GM04503 (cell line): ENCODE measurements at places on chromosomes 4 and X.

- DNase-seq, result no peak
These were observed 1.8 kb downstream of the CASP3 start for GRCh38 chr4:184647266-184648053.

DNA sequence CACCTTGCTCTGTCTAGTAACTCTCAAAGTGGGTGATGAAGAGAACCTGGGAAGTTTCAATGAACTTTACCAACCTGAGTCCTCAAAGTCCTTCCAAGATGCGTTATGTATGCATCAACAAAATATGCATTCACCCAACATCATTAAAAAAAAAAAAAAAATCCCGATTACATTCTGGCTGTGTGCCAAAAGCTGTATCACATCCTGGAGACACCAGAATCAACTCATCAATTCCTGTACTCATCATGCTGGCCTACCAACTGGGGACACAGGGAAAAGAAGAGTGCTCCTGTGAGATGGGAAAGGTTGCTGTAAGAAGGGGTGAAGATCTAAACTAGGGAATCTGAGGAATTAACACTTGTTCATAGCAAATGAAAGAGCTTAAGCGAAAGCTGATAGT is 16.5 kb downstream of the UNC5C start:
- no peak for DNase-seq

DNA sequence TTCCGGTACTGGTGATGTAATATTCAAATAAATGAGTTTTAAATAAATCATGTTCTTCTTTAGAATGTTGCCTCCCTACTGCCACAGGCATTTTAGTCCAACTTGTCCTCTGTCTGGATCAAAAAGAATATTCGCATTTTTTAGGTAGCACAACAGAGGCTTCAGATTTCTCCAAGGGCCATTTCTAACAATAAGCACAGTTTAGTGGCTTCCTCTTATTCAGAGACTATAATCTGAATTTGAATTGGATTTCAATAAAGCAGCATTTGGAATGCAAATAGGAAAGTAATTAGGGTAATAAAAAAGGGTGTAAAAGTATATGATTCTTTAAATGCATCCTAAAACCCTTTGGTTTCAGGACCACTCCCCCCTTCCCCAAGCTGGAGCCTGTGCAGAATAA is 167.9 kb upstream of the GLRA2 start:
- DNase-seq, result no peak

DNA sequence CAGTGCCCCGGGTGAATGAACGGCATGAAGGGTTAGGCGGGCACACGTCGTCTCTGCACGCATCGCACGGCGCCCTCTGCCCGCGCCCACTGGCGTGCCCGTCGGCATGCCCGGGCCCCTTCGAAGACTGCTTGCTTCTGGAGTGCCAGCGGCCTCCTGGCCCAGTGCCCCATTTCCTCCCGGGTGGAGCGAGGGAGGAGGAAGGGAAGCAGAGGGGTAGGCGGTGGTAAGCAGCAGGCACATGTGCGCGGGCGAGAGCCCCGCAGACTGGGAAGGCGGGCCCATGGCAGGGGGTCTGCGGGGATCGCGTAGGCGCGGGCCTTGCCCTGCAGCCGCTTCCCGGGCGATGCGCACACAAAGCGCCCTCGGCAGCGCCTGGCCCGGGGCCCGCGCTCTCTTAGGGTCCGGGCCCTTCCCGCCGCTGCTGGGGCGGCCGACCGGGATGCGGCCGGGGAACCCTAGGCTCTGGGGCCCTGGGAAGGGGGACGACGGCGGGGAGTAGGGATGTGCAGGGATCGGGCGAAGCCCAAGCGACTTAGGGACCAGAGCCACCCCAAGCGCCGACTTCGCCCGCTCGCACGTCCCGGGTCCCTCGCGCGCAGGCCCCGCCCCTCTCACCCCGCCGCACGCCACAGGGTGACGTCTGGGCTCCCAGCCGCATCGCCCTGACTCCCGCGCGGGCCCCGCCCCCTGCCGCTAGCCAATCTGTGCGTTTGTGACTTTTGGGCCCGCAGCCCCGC is 866 bp upstream of the EMD start:
- no peak for DNase-seq

GRCh38 chrX:33053001-33053400 is 158.3 kb downstream of the DMD start:
- DNase-seq, result no peak

GRCh38 chr4:148782284-148782683 is 340.1 kb upstream of the NR3C2 start:
- DNase-seq, result no peak

DNA sequence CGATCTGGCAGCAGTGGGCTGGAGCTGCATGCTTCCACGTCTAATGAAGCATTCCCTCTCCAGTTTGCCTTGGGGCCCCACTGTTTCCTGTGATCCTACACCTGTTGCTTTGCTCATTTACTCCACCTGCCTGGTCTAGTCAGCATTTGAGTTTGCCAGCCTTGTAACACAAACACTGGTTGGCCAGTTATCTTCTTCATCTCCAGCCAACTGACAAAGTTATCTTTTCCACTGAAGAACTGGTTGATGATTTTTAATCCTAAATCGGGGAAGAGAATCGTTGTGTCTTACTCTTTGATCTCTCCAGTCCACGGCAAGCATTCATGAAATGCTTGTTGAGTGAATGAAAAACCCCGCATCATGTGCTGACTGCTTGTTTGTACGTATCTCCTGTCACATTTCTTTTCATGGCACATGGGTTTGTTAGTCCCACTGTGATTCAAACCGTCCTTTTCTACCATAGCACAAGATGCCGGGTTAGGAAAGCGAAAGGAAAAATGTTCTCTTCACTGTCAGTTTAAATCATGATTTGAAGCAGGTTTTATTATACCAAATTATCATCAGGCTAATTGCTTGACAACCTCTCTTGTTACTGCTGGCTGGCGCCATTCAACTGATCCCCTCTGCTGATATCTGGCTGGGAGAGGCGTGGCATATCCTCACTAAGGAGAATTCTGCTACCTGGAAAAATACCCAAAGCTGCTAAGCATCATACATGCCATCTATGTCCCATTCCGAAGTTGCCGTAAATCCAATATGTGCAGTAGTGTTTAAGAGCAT is 144.8 kb downstream of the SHROOM3 start:
- DNase-seq, result no peak

GRCh38 chrX:13432414-13433297 is 112.8 kb upstream of the ATXN3L start:
- DNase-seq, result peak; percentile 98

GRCh38 chr4:107740381-107740780 is 20.3 kb upstream of the PAPSS1 start:
- no peak for DNase-seq

DNA sequence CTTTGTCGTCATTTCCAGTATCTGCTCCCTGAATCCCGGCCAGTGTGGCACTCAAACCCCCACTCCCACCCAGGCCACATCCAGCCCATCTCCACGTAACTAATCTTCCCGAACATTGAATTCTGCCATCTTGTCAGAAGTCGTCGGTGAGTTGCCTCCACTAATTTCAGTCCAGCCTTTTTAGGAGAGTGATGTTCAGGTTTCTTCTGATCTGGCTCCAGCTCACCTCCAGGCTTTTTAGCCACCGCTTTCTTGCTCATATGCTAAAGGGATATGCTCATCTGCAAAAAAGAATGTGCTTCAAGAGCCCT is 1.3 kb downstream of the TMEM165 start:
- DNase-seq, result no peak

GRCh38 chr4:173334891-173335752 is 964 bp upstream of the HMGB2 start:
- DNase-seq, result peak; percentile 44

DNA sequence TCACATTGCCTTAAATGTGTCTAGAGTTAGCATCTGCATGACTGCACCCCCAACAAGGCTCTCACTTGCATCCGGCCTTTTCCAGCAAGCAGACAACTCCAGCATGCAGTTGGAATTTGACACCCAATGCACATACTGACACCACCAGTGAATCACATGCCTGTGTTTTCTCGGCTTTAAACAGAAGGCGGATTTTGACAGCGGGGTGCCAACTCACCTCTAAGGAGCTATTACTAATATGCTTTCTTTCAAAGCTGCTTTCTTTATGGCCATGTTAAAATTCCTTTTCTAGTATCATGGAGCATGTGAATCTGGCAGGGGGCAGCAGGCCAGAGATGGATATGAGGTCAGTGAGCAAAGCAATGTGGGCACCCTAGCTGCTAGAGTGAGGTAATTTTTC is 78.0 kb upstream of the CLNK start:
- no peak for DNase-seq

DNA sequence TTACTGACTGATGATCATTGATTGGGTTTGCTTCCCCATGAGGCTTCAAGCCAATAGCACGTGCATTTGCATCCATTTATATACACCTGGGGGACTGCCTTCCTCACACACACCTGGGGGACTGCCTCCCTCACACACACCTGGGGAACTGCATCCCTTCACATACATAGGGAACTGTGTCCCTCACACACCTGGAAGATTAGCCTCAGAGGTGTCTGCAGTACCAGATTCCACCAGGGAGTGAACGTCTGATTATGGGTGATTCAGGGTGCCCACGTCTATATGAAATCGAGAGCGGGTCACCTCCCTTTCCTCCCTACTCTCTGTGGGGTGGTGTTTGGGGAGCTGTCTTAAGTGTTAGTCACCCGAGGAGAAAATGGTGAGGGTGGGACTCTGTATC is 16.9 kb downstream of the CD99 start:
- no peak for DNase-seq

DNA sequence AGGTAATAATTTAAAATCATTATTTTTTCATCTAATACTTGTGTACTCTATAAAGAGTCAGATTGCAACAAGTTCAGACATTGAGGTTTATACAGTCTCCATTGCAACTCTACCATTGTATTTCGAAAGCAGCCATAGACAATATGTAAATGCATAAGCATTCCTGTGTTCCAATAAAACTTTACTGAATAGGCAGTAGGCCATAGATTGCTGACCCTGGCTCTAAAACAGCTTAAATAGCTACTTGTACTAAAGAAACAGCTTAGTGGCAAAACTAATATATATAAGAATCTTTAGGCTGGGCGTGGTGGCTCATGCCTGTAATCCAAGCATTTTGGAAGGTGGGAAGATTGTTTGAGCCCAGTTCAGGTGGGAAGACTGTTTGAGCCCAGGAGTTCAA is 115.3 kb downstream of the PRSS12 start:
- no peak for DNase-seq

GRCh38 chrX:9612146-9612505 is 147.3 kb downstream of the TBL1X start:
- no peak for DNase-seq

GRCh38 chr4:6124386-6125102 is 75.8 kb downstream of the JAKMIP1 start:
- no peak for DNase-seq

DNA sequence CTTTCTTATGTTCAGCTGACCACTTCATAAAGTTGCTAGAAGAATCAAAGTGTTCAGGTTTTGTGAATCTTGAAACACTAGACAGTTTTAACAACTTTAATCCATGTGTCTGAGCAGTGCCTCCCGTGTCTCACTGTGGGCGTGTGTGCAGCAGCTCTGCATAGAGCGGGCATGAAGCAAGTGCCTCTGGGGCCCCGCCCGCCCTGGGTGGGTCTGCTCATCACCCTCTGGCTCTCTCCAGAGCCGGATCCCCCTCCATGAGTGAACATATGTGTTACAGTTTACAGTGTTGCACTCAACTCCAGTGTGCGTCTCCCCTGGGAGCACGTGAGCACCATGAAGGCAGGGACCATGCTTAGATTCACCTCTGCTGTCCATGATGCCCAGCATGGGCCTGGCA is 37.6 kb upstream of the CRMP1 start:
- no peak for DNase-seq

DNA sequence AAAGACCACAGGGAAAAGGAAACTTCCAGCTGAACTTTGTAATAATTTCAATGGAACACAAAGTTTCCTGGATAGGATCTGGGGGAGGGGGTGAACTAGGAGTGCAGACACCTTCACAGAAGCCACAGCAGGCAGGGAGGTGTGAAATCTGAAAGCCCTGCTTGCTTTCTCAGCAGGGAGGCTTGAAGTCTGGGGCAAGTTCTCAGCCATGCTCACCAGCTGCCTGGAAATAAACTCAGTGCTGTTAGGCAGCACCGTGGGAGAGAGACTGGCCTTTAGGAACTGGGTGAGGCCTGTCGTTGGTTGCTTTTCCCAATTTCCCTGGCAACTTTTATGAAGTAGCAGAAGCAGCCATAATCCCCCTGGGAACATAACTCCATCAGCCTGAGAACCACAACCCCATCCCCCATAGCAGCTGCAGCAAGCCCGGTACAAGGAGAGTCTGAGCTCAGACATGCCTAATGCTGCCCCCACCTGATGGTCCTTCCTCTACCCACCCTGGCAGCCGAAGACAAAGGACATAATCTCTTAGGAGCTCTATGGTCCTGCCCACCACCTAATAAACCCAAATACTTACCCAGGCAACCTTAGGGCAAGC is 39.2 kb upstream of the NMU start:
- no peak for DNase-seq

GRCh38 chrX:1778817-1779216 is 164.0 kb downstream of the ASMT start:
- DNase-seq, result no peak

DNA sequence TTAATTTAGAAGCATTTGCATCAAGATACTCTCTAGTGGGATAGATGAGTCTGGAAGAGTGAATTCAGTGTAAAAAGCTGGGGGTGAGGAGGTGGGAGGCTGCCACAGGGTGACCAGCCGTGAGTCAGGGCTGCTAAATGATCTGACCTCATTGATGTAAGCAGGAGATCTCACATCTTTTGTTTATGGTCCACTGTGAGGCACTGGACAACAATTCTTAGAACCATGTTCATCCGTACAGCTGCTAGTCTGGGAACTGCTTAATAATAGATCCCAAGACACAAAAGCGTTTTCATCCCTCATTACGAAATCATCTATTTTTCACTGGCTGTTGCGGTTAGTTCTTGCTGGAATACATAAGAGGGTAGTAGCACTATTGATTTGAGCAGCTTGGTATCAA is 14.1 kb downstream of the KLF3 start:
- peak; percentile 85 for DNase-seq

DNA sequence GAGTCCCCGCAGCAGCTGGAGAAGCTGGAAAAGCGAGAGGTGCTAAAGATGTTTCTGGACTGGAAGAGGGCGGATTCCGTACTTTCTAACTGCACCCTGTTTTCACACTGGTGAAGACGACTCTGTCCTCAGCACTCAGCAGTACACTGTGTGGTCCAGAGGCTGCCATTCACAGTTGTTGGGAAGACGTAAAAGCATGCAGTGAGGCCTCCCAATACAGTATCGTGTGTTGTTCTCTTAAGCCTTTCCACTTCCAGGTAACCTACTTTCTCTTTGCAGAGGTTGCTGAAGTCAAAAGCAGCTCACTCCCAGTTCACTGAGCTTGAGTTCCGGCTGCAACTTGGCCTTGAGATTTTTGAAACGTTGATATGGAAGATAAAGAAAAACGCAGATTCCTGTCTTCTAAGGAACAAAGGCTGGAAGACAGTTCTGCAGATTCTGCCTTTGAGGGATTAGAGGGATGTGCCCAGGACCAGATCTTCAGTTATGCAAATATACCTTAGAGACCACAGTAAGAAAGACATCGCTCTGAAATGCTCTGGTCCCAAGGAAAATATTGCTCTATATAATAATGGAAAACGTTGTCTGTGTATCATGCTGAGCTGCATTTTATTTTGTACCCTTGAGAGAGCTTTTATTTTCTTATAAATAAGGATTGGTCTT is 540.9 kb downstream of the TRIML1 start:
- DNase-seq, result no peak

GRCh38 chrX:95903490-95903889 is 781.2 kb upstream of the DIAPH2 start:
- DNase-seq, result no peak
